ENCODE measurements at places on chromosomes 12 and 14. TPM values are rescaled to one million over a fixed set of nuclear protein-coding genes. Genes with fewer than 3 reads are reported as not detected.

- DNase-seq = no peak
Observed at GRCh38 chr14:101948666-101949216, 15.6 kb upstream of the DYNC1H1 start.

- DNase-seq = no peak
Observed at GRCh38 chr12:2267703-2268470, 215.1 kb downstream of the CACNA1C start.

NINJ2 gene
- total RNA-seq = 2.7 TPM

DNA sequence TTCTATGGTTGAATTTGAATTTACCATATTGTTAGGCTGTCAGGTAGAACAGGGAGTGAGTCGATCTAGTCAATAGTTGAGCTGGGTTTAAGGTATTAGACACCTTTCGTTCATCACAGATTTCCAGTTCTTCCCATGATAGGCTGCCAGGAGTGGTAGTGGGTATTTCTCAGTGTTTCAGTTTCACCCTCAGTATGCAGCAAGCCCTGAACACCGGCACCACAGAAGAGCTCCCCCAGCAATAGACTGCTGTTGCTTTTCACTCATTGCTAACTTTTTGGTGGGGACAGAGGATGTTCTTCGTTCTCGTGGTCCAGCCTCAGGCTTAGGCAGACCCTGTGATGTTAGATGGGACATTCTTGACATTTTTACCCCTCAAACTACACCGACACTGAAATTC is 164.6 kb downstream of the PTPRO start:
- no peak for DNase-seq

GRCh38 chr14:77023001-77023996 is 5.2 kb downstream of the IRF2BPL start:
- DNase-seq = no peak

DNA sequence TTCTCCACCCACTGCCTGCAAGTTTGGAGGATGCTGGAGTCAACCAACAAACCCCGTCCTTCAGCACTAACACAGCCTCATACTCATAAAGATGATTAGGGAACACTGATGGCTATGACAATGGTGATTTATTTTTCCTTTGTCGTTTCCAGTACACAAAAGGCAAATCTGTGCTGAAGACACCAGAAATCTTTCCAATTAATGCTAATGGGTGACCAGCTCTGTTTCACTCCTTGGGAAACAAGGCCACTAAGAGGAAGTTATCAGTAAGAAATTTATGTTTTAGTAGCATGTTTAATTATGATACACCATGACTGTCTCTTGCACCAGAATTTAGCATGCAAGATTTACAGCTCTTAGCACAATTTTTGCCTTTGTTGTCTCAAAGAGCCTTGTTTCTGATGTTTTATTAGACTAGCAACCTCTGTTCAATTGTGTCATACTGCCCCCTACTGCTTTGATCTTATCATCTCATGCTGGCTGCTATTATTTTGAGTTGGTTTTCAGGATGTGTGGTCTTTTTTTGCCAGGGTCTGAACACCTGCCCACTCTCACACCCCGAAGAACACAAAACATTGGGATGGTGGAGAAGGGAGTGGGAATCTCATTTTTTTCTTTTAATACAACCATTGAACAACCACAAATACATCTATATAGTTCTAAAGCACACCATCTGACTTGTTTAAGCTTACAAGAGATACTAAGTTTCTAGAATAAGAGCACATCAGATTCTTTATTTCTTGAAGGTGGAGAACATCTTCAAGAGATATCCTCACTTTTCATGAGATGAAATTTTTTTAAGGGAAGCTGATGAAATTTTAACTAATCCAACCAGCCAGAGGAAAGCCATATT is 160.9 kb downstream of the SPTSSA start:
- DNase-seq = no peak

- DNase-seq = peak; percentile 33
Observed at GRCh38 chr14:76050797-76051392, 65.3 kb downstream of the IFT43 start.

GRCh38 chr12:130249376-130249775 is 87.1 kb downstream of the FZD10 start:
- DNase-seq = no peak

- DNase-seq = no peak
Observed at GRCh38 chr12:25005376-25005775, 56.5 kb upstream of the BCAT1 start.

- no peak for DNase-seq
Observed at GRCh38 chr12:94286583-94287244, 138.3 kb downstream of the PLXNC1 start.

DNA sequence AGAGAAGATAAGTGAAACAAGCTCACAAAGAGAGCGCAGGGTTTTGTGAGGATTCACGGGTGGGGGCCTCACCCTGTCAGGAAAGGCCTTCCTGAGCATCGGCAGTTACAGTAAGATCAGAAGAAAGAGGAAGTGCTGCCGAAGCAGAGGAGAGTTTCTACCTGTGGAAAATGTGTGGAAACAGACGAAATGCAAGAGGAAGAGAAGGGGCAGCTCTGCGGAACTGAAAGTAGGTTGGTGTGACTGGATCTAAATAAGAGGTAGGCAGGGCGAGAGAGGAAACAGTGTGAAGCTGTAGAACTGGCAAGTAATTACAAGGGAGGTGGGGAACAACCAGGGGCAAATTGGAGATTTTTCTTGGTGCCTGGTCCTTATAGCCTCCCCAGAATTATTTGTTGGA is 2.6 kb downstream of the GPR68 start:
- no peak for DNase-seq

CMKLR1 gene
- 0.06 TPM for total RNA-seq

DNA sequence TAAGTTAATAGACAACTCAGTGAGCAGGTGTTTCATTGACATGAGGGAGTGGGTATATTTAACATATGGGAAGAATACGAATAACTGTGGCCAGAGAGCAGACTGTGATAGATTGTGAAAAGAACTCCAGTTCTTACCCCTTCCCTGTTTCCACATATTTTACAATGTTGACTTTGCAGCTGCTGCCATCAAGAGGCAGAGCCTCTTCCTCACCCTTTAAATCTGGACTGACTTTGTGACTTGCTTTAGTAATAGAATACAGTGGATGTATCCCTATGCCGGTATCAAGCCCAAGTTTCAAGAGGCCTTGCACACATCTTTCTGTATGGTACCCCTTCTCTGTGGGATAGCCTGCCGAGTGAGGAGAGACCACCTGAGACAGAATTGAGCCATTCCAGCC is 356.7 kb downstream of the ETNK1 start:
- DNase-seq = no peak

TAS2R10 gene
- 0.15 TPM for total RNA-seq

- DNase-seq = no peak
Observed at GRCh38 chr12:122934722-122935121, 31.5 kb downstream of the ABCB9 start.

ACAD10 gene
- 18.5 TPM for total RNA-seq

PRR4 gene
- 5.0 TPM for total RNA-seq

GTF2A1 gene
- total RNA-seq = 15.4 TPM
